ENCODE measurements at places on chromosomes 5 and 9.

DNA sequence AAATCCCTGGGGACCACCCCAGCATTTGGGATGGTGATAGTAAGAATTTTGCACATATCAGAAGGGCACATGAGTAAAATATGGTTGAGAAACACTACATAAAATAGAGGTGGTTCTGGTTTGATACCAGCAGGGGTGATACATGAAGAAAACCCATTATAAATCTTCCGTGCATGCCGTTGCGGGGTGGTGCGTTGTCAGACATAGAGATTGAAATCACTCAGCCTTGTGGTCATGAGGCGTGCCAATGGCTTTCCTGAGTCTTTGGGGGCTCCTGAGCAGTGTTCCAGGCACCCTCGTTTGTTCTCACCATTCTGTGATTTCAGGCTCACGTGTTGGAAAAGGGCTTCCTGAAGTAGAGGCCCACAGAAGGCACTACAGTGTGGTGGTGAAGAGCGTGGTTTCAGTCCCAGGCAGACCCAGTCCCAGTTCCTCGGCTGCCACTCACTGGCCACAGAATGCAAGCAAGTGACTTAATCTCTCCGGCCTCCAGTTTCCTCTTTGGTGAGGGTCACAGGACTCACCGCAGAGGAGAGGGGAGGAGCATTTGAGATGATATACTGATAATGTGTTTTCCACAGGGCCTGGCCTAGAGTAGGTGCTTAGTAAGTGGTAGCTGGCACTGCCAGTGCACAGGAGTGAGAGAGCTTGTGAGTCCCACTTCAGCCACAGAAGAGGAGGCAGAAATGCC lies 20.5 kb upstream of the GLRX start:
- DNase-seq: no peak

- no peak for DNase-seq
Observed at GRCh38 chr9:90099262-90099963, 494.6 kb downstream of the GADD45G start.

- DNase-seq: no peak
Observed at GRCh38 chr5:176643491-176644219, 3.6 kb upstream of the TSPAN17 start.

- no peak for DNase-seq
Observed at GRCh38 chr9:36831381-36832161, 202.5 kb downstream of the PAX5 start.
